Stimulated activated CD4-positive, alpha-beta T cell treated with anti-CD3 and anti-CD28 coated beads, TNF-alpha, amount 100 ng/mL, for 1 hour (primary cell): ENCODE measurements at places on chromosomes 4 and X.

DNA sequence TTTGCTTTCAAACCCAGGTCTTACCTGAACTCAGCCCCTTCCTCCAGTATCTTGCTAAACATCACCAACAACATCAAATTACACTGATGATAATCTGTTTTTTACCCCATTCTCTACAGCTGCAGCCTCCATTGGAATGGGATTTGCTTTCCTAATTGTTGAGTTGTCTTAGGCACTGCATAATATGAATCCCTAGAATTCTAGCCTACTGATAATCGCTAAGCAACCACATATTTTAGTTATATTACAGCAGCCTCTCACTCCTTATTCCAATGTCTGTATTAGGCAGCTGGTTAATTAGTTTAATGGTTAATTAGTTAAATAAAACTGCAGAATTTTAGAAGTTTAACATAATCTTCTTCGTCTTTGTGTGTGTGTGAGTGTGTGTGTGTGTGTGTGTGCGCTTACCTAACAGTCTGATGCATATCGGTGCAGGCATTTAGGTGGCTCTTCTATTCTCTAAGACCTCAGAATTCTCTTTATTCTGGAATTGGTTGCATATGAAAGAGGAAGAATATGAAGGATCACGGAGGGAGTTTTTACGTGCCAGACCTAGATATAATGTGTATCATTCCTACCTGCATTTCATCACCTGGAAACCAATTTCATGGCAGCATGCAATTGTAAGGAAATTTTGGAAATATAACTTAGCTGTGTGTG, 5.3 kb upstream of the COMMD8 start:
- no peak for DNase-seq

DNA sequence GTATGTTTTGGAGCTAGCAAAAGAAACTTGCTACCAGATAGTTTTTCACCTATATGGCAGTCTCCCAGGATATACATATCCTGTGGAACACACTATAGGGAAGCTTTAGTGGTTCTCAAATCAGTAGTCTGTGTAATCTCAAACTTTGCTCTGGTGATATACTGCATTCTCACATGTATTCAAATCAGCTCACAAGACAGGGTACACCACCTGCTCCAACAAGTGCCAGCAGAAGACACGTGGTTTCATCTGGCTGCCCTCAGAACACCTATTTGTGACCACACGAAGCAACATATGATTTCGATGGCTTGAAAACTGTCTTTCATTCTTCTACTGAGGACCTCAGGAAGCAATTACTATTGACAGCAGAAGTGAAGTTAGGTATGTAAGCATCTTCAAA, 37.7 kb downstream of the BCLAF3 start:
- DNase-seq = no peak

DNA sequence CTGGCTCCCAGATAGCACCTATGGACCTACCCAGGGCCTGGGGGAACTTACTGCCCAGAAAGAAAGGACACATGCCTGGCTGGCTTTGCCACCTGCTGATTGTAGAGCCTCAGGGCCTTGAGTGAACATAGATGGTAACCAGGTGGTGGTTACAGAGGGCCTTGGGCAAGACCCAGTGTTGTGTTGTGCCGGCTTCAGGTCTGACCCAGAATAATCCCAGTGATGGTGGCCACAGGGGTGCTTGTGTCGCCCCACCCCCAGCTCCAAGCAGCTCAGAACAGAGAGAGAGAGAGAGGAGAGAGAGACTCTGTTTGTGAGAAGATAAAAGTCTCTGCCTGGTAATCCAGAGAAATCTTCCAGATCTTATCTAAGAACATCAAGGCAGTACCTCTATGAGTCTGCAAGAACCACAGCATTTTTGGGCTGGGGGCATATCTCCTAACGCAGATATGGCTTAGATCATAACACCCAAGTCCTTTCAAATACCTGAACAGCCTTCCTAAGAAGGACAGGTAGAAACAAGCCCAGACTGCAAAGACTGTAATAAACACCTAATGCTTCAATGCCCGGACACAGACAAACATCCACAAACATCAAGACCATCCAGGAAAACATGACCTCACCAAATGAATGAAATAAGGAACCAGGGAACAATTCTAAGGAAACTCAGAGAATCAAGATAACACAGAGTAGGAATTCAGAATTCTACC, 16.3 kb upstream of the RP2 start:
- no peak for DNase-seq

DNA sequence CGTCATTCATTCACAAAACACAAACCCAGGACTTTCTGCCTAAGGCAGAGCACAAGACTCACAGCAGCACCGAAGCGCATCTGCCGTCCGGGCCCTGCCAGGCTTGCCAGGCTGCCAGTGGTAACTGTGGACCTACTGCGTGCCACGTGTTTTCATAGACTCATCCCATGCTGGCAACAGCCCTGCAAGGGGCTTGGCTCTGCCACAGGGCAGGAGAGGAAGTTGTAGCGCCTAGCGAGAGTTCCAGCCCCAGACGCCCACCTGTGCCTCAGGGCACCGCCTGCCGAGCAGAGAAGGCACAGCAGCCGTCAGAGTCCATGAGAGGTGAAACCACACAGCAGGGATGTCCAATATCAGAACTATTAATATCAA, 18.9 kb upstream of the MRFAP1 start:
- no peak for DNase-seq

- DNase-seq = no peak
These were observed 18.4 kb downstream of the CT47B1 start for GRCh38 chrX:120857240-120857639.

DNA sequence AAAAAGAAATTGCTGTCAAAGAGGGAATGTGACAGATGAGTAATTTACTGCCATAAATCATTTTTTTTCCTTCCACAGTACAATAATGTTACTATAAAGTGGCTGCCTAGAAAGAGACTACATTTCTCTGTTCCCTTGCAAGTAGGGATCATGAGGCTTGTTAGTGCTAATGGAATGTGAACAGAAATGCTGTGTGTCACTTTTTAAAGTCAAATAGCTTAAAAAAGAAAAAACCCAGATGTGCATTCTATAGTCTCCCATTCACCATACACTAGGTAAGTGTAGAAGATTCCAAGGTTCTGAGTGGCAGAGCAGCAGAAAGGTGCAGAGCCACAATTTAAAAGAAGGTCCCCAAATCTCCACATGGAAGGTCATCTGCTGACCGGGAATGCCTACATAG, 328.4 kb downstream of the CAMK2D start:
- DNase-seq = no peak

GRCh38 chrX:5307416-5307815, 921.3 kb downstream of the NLGN4X start:
- no peak for DNase-seq

DNA sequence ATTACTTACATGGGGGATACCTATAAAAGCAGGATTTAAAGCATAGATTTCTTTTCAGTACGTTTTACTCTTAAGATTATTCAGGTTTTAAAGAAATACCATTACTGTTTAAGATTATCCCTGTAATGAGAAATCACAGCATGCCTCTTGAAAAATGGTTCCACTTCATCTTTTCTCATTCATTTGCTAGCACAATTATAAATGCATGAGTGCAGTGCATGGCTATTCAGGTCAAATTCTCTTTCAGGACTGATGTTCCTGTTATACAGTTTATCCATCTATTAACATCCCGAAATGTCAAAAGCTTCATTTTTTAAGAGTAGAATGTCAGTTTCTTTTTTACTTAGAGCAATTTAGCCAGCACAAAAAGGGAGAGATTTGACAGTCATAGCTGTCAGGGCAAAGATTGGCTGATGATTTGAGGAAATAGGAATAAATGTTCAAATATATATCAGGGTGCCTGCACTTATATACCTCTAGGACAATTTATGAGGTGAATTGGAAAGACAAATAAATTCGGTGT, 135.2 kb downstream of the ADGRL3 start:
- no peak for DNase-seq

- DNase-seq = no peak
These were observed 61.4 kb upstream of the TMEM150C start for GRCh38 chr4:82623121-82623683.

GRCh38 chr4:151953312-151953711, 192.5 kb upstream of the GATB start:
- no peak for DNase-seq

- DNase-seq = no peak
These were observed 229.4 kb upstream of the GATB start for GRCh38 chr4:151990201-151990600.

DNA sequence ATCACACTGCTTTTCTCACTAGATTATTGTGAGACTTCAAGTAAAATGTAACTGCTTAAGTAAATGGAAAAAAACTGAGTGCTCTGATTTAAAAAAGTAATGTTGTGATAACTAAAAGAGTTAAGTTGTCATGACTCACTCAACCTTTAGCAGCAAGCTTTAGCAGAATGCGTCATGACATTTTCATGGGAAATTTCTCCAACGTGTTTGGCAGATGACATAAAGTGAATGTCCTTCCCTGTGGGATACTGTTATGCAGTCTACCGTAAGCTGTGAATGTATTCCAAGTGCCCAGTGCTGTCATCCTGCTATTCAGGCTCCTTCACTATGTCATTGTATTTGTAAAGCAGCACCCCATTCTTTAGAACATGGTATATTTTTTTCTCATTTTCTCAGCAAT, 136.2 kb downstream of the CPXCR1 start:
- no peak for DNase-seq

- DNase-seq = no peak
These were observed 315.2 kb upstream of the HTR2C start for GRCh38 chrX:114268643-114269042.

DNA sequence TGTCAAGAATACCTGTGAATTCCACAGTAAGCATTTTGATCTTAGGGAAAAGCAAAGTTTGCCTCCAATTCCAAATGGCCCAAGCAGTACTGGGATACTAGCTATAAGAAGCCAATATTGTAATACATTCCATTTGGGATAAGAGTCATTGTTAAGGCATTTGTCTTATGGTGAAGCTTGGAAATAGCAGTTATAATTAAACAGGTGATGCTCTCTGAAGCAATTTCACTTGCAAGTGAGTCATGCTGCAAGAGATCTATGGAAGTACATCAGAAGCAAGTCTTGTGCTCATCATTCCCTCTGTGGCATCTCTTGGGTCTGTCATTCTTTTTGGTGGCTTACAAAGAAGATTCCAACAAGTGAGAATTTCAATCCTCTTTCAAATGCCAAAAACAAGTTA, 386.4 kb upstream of the RPS6KA3 start:
- DNase-seq = no peak

GRCh38 chr4:151297170-151297569, 20.2 kb downstream of the PRSS48 start:
- DNase-seq = no peak

- DNase-seq = no peak
These were observed 84.3 kb upstream of the CLDN34 start for GRCh38 chrX:9882669-9883446.

DNA sequence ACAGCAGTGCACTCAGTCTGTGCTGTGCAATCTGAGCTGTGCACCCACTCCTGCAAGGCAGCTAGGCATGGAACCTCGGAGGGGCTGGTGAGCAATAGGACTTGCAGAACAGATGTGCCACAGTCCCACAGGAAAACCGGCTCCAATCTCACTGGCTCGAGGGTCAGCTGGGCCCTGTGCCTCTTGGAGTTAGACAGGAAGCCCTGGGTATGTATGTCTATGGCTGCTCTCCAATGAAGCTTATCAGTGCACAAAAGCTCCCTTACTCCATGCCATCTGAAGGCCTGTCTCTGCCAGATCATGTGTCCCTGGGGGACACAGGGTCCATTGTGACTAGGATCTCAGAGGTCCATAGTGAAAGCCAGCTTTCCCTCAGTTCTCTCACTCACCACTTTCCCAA, 335.8 kb downstream of the SH3BGRL start:
- no peak for DNase-seq

DNA sequence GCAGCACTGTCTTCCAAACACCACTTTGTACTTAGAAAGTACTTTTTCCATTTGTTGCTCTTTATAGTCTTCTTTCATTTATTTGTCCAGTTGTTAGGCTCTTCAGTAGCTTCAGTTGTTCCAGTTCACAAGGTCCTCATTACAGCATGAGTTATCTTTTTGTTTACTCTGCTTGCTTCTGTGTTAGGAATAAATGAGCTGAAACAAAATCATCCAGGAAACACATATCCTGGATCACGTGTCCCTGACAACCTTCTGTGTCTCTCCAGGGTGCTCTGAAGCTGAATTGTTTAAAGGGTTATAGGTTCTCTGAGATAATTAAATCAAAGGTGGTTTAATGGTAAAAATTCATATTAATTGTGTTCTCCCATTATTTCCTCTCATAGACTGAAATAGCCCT, 19.9 kb upstream of the KLHL8 start:
- DNase-seq = no peak

- DNase-seq = no peak
These were observed 233.5 kb upstream of the PSAPL1 start for GRCh38 chr4:7668271-7668670.

DNA sequence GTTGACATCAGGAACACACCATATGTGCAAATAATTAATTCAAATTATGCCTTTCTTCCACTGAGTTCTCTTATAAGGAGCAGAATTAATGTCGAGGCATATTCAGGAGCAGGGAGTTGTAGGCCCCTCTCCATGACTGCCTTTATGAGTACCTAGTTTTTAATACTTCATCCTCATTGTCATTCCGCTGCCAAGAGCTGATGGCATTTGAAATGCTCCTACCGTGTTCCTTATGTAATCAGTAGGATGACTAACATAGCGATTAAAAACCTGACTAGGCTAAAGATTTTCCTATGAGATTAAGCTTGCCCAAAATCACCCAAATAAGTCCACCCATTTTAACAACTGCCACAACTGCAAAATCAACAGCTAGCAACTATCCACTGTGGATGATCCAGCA, 220.6 kb downstream of the DHX15 start:
- DNase-seq = no peak

DNA sequence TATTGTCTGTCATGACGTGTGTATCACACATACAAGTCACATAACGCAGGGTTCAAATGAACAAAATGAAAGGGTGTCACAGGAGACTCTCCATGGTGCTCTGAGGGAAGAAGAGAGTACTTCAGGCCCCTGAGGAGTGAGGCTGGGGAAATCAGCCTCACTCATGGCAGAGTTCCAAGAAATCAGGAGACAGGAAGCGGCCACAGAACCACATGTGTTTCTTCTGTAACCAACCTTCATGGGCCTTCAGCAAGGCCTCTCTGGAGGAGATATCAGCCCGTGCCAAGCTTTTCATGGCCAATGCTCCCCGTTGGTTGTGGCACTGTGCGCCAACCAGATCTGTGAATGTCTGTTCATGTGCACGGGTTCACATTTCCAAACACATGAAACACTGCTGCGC, 76.0 kb downstream of the NAT8L start:
- DNase-seq = no peak
